Spinal cord (tissue), 10 donors: ENCODE measurements at places on chromosomes 16 and 17. TPM values are rescaled to one million over a fixed set of nuclear protein-coding genes. Genes with fewer than 3 reads are reported as not detected.

GRCh38 chr17:9148905-9149525, 127.7 kb downstream of the NTN1 start:
- DNase-seq, result no peak
- no peak overlapping the region for H3K4me3 ChIP-seq
- peaks cover 45% of the 10 kb centered on the region for H3K4me1 ChIP-seq
- no peaks in the 10 kb centered on the region for H3K36me3 ChIP-seq
- H3K27ac ChIP-seq, result no peak overlapping the region

ITGA2B gene
- 5.4 TPM for total RNA-seq

GRCh38 chr16:16991711-16992110, 479.0 kb downstream of the XYLT1 start:
- H3K4me1 ChIP-seq, result no peaks in the 10 kb centered on the region
- DNase-seq, result no peak
- H3K36me3 ChIP-seq, result no peaks in the 10 kb centered on the region
- no peak overlapping the region for H3K27ac ChIP-seq

DNA sequence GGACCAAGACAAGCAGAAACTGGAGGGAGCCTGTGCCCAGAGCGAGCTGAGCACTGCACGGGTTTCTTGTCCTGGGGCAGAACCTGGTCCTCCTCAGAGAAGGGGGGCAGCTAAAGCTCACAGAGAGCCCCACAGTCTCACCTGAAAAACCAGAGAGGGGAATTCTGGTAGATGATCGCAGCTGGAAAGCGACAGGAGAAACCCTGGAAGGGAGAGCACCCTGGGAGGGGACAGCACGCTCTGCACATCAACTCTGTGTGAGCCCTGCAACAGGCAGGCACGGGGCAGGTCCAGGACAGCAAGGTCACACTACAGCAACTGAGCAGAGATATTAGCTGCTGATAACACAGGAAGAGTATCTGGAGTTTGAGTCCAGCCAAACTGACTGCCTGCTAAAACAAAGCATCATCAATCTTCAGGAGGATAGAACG, 18.2 kb downstream of the ZCCHC14 start:
- H3K4me3 ChIP-seq, result no peak overlapping the region
- no peak for DNase-seq
- no peaks in the 10 kb centered on the region for H3K27me3 ChIP-seq
- H3K27ac ChIP-seq, result no peak overlapping the region

DNA sequence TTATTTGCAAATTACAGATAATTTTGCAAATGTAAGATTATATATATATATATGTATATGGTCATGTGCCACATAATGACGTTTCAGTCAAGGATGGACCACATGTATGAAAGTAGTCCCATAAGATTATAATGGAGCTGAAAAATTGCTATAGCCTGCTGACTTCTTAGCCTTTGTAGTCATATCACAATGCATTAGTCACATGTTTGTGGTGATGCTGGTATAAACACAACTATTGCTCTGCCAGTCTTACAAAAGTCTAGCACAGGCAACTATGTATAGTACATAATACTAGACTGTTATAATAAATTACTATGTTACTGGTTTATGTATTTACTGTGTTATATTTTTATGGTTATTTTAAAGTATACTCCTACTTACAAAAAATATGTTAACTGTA, 444.3 kb downstream of the KCNJ2 start:
- no peak for DNase-seq
- no peaks in the 10 kb centered on the region for H3K27me3 ChIP-seq
- H3K4me3 ChIP-seq, result no peak overlapping the region
- H3K36me3 ChIP-seq, result no peaks in the 10 kb centered on the region
- H3K27ac ChIP-seq, result no peak overlapping the region
- H3K4me1 ChIP-seq, result no peaks in the 10 kb centered on the region

- H3K4me3 ChIP-seq, result no peak overlapping the region
- no peaks in the 10 kb centered on the region for H3K36me3 ChIP-seq
- H3K4me1 ChIP-seq, result no peaks in the 10 kb centered on the region
- DNase-seq, result no peak
- H3K27ac ChIP-seq, result no peak overlapping the region
- no peaks in the 10 kb centered on the region for H3K27me3 ChIP-seq
Measured at GRCh38 chr17:51848451-51848850, 310.1 kb downstream of the CA10 start.

DNA sequence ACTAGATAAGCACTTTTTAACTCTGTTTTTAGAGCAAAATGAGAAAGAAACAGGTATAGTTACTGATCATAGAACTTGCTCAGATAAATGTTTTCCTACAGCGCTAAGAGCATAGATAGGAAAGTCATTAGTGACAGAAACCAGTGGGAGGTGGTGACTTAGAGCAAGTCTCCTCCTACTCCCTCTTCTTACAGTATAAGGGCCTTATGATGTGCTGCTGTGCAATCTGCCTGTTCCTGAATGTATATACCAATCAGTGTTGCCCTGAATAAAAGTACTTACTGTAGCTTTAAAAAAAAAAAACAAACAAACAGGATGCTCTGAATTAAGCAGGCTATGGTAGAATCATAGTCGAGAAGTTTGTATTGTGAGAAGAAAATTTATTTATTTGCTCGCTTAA, 23.3 kb upstream of the RASL10B start:
- H3K4me3 ChIP-seq, result no peak overlapping the region
- peaks cover 11% of the 10 kb centered on the region for H3K4me1 ChIP-seq
- H3K27ac ChIP-seq, result no peak overlapping the region
- H3K27me3 ChIP-seq, result no peaks in the 10 kb centered on the region
- no peak for DNase-seq

DNA sequence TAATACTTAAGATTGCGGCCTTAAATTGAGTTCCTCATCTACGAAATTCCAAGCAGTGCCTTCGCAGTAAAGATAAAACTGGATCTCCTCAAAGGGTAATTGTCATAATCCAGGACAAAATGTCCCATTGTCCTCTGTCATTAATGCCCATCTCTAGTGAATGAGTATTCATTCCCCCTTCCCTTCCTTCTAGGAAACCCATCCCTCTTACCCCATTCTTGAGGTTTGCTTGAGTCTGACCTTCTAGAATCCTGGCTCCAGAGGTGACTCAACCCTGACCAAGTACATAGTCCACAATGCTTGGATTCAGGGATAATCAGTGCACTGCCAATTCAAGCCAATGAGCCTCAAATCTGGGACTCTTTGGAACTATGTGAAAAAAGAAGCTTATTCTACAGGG, 47.0 kb upstream of the MAF start:
- no peaks in the 10 kb centered on the region for H3K36me3 ChIP-seq
- no peak overlapping the region for H3K27ac ChIP-seq
- H3K27me3 ChIP-seq, result no peaks in the 10 kb centered on the region
- no peak for DNase-seq

DNA sequence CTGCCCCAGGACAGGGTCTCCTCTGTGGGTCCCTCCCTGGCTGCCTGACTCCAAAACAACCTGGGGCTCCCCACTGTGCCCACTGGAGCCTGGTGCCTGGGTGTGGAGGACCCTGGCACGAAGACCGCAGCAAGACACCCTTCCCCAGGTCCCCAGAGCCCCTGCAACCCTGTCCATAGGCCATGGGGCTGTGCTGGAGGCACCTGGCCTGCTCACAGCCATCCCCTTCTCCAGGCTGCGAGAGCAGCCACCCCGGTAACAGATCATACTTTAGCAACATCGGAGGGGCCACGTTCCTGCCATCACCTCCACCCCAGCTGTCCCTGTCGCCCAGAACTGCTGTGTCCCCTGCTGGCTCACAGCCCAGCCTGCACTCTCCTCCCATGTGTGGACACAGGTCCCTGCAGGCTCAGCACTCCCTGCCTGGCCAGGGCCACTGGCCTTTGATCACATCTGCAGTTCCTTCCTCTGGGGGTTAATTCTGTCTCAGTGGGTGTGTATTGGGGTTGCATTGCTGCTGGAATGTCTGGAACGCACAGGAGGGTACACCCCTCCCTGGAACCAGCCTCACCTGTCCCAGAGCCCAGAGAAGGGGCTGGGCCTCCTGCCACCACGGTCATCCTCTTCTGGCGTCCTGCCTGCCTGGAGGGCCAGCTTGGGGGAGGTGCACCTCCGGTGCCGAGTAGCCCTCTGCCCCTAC, 12.2 kb downstream of the PPL start:
- H3K27me3 ChIP-seq, result no peaks in the 10 kb centered on the region
- H3K36me3 ChIP-seq, result no peaks in the 10 kb centered on the region
- no peak overlapping the region for H3K4me3 ChIP-seq
- no peak for DNase-seq
- H3K4me1 ChIP-seq, result no peaks in the 10 kb centered on the region

DNA sequence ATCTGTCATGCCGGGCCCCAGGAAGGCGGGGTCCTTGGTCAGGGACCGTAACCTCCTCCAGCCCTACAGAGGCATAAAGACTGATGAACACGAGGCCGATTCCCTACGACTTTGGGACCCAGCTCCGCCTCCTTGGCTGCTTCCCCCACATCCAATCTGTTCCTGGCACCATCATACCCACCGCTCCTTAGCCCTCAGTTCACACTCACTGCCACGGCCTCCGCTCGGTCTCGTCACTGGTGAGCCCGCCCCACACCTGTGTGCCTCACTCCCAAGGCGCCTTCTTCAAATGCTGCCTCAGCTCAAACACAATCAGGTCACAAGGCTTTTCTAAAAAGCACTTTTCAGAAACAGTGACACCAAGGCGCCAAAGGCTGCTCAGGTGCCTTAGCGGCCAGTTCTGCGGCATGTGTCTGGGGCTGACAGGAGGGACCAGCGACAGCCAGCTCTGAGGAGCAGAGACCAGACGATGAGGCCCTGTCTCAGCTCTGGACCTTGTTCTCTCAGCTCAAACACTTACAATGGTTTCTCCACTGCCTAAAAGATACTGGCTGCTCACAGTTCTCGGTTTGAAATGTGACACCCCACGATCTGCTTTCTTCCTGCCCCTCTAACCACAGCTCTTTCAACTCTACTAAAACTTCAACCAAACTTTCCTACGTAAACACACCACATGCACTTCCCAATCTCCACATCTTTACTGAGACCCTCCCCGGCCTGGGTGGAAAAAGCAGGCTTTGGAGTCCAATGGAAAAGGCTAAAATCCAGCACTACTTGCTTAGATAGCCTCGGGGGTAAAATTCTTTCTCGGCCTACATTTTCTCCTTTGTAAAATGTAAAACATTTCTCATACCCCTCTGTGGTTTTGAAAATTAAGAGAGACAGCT, 33.2 kb downstream of the CYB5D2 start:
- H3K4me3 ChIP-seq, result no peak overlapping the region
- no peaks in the 10 kb centered on the region for H3K4me1 ChIP-seq
- H3K36me3 ChIP-seq, result peaks cover 88% of the 10 kb centered on the region
- no peaks in the 10 kb centered on the region for H3K27me3 ChIP-seq

CCL23 gene
- total RNA-seq, result 0.28 TPM
